ENCODE measurements at places on chromosomes 16 and 17. TPM values are rescaled to one million over a fixed set of nuclear protein-coding genes. Genes with fewer than 3 reads are reported as not detected.

DNA sequence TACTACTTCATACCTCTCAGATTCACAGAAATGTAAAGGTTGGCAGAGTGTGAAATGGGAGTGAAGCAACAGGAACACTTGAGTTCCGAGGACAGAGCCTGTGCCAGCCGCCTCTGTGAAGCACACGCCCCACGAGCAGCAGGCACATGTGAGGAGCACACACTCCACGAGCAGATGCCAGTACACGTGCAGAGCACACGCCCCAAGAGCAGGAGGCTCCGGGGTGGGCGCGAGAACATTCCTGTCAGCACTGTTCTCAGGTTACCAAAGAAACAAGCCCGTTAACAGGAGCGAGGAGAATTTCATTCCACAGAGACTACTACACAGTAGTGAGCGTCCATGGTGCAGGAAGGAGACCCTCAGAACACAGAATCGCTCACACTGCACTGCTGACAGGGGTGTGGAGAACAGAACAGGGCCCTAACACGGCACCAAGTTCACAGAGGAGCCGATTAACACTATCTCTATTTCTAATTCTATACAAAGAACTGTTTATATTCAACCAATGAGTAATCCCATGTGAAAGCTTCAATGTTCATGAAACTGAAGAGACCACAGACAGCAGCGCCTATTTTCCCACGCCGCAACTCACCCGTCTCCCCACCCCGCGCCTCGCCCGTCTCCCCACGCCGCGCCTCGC lies 40.1 kb downstream of the KLHDC4 start:
- no peak for DNase-seq

DNA sequence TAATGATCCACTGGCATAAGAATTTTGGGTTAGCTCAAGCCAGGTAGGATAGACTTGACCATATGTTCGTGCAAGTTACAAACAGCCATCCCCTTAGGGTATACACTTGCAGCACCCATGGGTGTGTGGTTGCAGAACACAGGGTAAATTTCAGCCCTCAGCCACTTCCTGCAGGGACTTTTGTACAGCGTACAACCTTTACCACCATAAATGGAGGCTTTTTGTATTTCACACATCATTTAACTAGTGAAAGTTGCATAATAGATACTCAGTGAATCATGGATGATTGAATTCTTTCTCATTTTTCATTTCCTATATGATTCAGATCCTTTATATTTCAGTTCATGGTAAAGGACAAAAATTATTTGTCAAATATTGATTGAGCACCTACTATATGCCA lies 473.9 kb downstream of the CDH13 start:
- no peak for DNase-seq

DNA sequence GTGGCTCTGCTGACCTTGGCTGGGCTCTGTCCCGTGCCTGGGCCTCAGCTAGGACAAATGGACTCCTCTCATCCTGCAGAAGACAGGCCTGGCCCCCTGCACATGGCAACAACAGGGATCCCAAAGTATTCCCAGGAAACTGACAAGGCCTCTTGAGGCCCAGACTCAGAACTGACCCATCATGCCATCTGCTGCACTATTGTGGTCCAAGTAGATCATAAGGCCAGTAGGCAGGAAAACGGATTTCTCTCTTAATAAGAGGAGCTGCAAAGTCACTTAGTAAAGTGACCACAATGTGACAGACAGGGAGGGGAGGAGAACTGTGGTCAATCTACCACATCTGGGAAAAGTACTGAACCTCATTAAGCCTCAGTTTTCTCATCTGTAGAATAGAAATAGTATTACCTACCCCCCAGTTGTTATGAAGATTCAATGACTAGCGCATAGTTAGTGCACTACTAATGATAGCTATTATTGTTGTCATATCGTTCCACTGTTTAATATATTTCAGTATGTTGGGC lies 62.1 kb upstream of the TNRC6A start:
- DNase-seq, result no peak

DNA sequence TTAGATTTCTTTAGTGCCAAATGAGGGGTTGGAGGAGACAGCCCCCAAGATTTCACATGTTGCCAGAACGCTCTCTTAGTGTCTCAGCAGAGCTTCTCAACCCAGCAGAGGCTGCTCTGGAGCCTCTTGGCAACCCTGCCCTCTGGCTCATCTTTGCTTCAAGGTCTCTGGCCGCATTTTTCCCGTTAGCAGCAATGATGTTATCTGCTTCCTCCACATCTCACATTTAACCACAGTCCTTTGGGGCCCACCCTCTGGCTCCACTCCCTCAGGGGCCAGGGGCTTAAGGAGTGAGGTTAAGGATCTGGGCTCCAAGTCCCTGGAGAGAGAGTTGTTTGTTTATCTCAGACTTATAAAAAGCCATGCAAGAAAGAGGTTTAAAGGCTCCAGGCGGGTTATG lies 3.3 kb upstream of the XYLT1 start:
- DNase-seq, result no peak

GRCh38 chr16:54932737-54933254 lies 2.1 kb downstream of the IRX5 start:
- DNase-seq, result no peak

DNA sequence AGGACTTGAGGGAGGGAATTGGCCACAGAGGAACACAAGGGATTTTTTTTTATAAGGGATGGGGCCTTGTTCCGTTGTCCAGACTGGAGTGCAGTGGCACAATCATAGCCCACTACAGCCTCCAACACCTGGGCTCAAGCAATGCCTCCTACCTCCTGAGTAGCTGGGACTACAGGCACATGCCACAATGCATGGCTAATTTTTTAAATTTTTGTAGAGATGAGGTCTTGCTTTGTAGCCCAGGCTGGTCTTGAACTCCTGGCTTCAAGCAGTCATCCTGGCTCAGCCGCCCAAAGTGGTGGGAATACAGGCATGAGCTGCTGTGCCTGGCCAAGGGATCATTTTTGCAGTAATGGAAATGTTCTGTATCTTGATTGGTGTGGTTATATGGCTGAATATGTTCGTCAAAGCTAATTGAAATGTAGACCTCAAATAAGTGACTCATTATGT lies 56.9 kb downstream of the VMP1 start:
- DNase-seq, result no peak

DNA sequence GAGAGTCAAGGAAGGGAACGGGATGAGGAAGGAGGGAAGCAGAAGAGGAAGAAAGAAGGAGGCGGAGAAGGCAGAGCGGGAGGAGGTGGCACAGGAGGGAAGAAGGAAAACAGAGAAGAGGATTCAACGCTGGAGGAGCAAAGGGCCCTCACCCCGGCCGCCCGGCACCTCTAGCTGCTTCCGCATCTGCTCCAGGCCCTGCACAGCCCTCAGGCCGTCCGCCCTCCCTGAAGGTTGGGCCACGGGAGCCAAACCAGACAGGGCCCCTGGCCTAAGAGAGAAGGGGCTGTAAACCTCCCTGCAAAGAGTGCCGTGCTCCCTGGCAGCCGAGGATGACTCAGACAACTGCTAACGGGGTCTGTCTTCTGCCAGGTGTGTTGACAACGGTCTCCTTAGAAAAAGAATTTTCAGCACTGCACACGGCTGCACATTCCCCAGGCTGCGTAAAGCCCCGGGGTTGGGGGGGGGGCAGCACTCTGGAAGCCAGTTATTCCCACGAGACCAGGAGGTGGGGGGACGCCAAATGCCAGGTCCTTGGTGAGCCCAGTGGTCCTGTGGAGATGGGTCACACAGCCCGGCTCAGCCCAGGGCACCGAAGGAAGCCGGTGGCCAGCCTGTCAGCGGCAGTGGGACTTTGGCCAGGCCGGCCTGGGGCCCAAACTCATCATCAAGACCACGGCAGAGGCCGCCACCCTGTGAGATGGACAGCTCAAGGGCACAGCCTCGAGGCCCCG lies 29.1 kb downstream of the MRM3 start:
- no peak for DNase-seq

DNA sequence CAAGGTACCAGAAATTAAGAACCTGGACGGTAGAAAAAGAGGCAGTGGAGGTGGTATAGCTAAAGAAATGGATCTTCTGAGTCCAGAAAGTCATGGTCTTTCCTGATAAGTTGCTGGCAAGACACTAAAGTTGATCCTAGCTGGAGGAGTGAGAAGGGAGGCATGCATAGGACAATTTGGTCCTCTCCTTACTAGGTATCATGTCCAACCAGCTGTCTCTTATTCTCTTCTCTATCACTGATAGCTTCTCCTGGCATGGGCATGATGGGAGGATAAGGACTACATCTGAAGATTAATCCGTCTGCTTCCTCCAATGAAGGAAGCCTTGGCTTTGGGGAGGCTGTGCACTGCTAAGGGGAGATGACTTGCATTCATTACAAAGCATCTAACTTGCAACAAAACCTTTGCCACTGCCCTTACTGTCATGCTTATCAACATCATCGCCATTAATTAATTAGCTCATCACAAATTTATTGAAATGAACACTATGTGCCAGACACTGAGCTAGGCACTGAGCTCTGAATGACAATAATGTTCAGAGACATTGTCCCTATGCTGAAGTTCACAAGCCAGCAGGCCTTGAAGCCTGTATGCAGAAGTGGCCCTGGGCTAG lies 3.1 kb upstream of the FAM117A start:
- no peak for DNase-seq

Gene ANKRD40CL
- total RNA-seq, result not detected

Gene TEX14
- total RNA-seq, result not detected
